ENCODE measurements at places on chromosomes 16 and 17. TPM values are rescaled to one million over a fixed set of nuclear protein-coding genes. Genes with fewer than 3 reads are reported as not detected.

DNA sequence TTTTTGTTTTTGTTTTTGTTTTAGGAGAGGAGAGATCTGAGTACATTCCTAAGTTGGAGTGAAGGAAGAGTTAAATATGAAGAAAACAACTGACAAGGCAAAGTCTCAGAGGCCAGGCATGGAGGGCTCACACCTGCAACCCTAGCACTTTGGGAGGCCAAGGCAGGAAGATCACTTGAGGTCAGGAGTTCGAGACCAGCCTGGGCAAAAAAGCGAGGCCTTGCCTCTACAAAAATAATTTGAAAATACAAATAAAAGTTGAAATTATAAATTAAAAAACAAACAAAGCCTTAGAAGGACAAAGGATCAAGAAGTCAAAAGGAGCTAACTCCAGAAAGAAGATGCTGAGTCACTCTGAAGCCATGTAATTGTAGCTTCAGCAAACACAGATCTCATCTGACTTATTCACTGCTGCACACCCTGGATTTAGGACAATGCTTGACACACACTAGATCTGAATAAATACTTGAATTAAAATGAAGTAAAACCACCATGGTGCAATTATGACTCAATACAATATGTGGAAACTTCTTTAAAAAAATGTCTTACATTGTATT is 9.1 kb downstream of the CEP20 start:
- DNase-seq: no peak

DNA sequence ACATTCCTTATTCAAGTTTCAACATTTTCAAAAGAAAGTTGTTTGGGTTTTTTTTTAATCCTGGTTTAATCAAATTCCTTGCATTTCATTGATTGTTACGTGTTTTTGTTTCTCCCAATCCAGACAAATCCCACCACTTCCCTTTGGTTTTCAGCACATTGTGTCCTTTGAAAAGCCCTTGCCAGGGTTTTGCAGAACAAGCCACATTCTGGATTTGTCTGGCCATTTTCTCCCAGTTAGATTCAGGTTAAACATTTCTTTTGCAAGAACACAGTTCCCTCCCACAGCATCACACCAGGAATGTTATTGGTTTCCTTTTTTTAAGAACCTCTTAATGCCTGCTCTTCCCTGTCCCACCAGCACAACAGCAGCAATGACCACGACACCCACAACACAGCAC is 278.0 kb upstream of the SALL1 start:
- DNase-seq: no peak

DNA sequence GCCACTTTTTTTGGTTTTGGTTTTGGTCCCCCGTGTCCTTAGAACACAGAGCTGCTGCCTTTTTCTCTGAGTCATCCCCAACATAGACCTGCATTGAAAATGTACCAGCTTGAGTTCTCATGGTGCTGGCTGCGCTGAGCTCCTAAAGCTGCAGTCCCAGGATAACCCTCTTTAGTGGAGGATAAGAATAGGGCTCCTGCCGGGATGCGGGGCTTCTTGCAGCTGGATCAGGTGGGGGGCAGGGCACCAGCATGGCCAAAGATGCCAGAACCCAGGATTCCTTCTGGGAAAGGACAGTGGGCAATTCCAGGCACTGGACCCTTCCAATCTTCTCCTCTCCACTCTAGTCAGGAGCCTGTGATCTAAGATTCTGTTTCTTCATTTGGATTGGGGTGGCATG is 8.3 kb upstream of the CLUH start:
- DNase-seq: no peak

The KCNH6 gene
- total RNA-seq: not detected

- DNase-seq: no peak
These were observed 26.5 kb upstream of the GSG1L start for GRCh38 chr16:28089992-28090365.

The MT4 gene
- not detected for total RNA-seq

- DNase-seq: no peak
These were observed 17.1 kb downstream of the GGA3 start for GRCh38 chr17:75244133-75244866.

- DNase-seq: peak; percentile 77
These were observed 88.2 kb downstream of the TBC1D16 start for GRCh38 chr17:79947351-79948031.

The TMEM238L gene
- total RNA-seq: not detected

The DPEP2 gene
- total RNA-seq: 1.5 TPM

DNA sequence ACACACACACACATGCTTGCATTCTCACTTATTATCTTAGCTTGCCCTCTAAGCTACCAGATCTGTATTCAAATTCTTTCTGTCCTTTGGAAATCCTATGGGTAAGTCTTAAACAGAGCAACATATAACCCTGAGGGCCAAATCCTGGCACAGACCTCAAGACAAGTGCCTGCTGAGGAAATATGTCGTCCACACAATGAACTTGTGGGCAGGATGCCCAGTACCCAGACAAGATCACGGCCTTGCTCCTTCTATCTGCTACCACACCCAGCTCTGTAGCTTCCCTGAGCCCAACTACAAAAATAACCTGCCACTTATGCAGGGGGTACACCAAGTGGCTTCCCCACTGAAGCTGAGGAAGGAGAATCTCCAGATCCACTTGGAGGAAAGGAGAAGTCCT is 37.3 kb upstream of the FA2H start:
- DNase-seq: no peak

The ITGAL gene
- 6.8 TPM for total RNA-seq

The KREMEN2 gene
- not detected for total RNA-seq

DNA sequence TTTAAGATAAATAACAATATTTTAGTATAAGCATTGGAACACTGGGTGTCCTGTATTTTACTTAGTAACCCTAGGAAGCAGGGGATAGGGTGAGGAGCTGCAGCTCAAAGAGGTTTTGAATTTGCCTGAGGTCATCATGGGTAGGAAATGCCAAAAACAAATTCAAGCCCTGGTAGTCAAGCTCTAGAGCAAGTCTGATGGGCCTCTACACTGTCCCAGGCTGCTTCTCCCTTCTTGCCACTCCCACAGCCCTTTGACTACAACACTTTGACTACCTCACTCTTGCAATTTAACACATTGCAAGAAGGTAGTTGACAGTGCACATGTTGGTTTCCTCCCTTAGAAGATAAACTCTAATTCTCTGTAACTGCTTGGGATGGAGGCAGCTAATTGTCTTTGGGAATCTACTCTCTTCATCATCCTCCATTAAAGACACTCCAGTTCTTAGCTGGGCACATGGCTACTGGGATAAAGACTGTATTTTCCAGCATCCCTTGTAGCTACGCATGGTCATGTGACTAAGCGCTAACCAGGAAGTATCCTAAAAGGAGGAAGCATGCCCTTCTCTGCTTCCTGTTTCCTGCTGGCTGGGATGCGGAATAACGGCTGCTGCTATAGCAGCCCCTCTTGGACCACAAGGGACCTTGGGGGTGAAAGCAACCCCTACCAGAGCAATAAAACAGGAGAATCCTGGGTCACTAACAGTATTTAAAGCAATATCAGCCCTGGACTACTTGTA is 30.7 kb upstream of the SSTR2 start:
- DNase-seq: no peak

GRCh38 chr17:9587969-9588656 is 11.7 kb downstream of the CFAP52 start:
- DNase-seq: no peak

DNA sequence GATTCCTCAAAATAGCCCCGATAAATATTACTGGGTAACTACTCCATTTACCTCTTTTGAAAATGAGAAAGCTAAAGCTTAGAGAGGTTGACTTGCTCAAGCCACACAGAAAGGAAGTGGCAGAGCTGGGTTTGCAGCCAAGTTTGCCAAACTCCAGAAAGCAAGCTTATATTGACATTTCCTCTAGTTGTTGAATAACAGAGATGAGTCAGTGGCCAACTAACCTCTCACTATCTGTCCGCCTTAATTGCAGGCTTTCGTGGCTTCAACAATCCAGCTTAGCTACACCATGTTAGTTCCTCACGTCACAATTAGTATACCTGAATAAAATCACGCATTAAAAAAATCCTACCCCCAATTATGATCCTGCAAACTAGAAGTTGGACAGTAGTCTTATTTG is 151.7 kb downstream of the CNTNAP4 start:
- DNase-seq: no peak

The ABCC12 gene
- not detected for total RNA-seq

DNA sequence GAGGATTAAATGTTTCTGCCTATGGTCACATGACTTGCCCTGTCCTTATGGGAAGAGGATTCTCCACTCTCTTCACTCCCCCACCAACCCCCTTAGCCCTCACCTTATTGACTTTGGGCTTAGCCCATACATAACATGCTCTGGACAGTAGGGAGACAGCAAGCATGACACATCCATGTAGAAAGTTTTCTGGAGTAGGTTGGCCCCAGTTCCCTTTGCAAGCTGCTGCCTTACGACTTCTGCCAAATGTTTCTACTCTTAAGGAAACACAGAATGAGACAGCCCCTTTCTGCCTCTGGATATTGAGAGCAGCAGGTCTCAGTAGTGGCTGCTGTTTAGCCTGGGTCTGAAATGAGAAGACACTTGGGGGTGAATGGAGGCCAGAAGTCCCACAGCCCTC is 282.2 kb downstream of the MAP2K6 start:
- no peak for DNase-seq

DNA sequence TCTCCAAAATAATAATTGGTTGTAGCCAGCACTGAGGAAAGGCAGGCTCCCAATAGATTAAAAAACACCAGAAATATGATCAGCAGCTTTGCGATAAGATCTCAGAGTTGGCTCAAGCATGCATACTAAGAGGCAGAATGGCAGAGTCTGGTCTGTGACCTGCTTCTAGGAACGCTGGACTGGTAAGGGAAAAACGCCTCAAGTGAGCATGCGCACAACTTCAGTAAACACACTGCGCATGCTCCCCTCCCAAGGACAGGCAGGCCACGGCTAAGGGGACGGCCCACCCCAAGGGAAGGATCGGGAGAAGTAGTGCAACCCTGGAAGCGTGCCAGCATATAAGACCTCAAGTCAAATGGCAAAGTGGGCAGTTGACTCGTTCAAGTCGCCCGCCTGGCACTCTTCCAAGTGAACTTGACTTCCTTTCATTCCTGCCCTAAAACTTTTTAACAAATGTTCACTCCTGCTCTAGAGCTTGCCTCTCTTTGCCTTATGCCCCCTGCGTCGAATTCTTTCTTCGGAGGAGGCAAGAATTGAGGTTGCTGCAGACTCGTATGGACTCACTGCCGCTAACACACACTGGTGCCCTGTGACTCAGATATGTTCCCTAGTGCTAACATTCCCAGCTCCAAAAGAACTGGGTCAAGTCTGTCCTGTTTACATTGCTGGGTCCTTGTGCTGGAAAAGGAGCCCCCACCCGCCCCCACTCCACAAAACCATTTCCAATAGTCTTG is 22.4 kb upstream of the PRM1 start:
- DNase-seq: no peak

The RNF222 gene
- not detected for total RNA-seq

- no peak for DNase-seq
These were observed 621.2 kb upstream of the CDH5 start for GRCh38 chr16:65745201-65745708.

DNA sequence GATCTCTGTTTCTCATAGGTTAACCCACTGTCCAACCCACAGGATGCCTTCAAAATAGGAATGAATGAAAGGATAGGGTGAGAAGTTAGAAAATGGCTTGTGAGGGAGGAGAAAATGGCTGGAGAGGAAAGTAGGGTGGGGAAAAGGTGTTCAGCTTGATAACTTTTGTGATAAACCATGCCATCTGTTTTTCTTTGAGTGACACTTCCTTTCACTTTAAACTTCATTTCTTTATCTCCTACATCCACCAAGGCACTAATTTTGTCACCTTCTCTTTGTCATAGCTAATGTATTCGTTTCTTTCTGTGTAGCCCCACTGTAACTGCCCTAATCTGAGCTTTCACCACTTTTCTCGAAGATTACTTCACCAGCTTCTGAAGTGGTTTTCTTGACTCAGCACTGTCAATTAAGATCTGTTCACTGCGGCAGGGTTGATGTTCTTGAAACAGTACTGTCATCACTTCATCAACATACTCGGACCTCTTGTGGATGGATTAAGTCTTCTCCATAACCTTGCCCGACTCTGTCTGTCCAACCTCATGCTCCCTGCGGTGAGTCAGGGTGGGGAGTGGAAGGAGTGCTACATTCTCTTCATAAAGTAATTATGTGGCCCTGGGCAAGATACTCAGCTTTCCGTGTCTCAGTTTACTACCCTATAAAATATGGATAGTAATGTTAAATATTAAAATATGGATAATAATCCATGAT is 5.5 kb upstream of the KRT10 start:
- DNase-seq: no peak

The KRTAP9-4 gene
- total RNA-seq: not detected

The RNF157 gene
- total RNA-seq: 28.0 TPM

The KRT27 gene
- not detected for total RNA-seq

- no peak for DNase-seq
These were observed 8.5 kb downstream of the SLC38A10 start for GRCh38 chr17:81286491-81287145.

- no peak for DNase-seq
These were observed 8.0 kb downstream of the AHSP start for GRCh38 chr16:31535737-31536136.

DNA sequence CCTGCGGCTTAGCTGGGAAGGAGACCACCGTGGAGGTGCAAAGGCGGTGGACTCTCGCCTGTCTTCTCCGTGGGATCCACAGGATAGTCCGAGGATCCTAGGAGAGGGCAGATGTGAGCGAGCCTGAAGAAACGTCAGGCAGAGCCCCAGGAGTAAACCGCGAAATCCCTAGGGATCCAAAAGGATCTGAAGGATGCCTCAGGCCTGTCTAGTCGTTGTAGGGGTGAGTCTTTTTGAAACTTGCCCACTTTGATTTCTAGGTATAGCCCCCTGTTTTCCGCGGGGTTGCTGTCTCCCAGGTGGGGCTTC is 576.5 kb downstream of the KCNJ18 start:
- DNase-seq: no peak

DNA sequence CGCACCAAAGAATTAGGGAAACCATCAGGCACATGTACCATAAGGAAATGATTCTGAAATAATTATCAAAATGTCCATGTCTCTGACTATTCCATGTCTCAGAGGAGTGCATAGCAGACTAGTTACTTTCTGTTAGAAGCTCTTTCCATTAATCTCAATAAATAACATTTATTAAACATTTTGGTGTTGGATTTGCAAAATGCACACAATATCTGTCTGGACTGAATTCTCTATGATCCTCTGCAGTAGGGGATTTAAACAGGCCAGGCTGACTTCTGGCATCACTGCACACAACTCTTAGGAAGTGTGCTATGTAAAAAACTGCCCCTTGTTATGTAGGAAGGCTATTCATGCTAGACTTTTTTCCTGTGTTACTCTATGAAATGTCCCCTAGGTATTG is 283.3 kb upstream of the CDH5 start:
- no peak for DNase-seq

The NFE2L1 gene
- total RNA-seq: 171 TPM

The MAF gene
- 100 TPM for total RNA-seq

- peak; percentile 26 for DNase-seq
These were observed 329.4 kb upstream of the CDH5 start for GRCh38 chr16:66036793-66037715.

The TBC1D3H gene
- total RNA-seq: not detected

The C16orf92 gene
- not detected for total RNA-seq

DNA sequence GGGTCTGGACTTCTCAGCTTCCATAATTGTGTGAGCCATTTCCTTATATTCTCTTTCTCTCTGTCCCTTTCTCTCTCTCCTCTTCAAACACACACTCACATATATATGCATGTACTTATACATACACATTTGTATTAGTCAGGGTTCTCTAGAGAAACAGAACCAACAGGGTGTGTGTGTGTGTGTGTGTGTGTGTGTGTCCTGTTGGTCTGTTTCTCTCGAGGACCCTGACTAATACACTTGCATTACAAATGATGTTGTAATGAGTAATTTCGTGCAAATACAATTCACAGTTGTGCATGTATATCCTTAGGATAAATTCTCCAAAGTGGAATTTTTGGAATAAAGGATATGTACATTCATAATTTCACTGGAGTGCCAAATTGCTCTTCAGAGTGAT is 115.3 kb downstream of the NPIPB5 start:
- DNase-seq: no peak

Data from mesenteric fat pad (tissue), 1 donor.